BE2C (cell line): ENCODE measurements at places on chromosomes 12 and 14.
A peak's percentile ranks its signal among the peaks of the same experiment; 100 is the strongest.

GRCh38 chr12:101925361-101925760 lies 48.0 kb downstream of the DRAM1 start:
- no peak for DNase-seq

- DNase-seq: no peak
Observed at GRCh38 chr12:32264961-32265360, 134.4 kb upstream of the FGD4 start.

DNA sequence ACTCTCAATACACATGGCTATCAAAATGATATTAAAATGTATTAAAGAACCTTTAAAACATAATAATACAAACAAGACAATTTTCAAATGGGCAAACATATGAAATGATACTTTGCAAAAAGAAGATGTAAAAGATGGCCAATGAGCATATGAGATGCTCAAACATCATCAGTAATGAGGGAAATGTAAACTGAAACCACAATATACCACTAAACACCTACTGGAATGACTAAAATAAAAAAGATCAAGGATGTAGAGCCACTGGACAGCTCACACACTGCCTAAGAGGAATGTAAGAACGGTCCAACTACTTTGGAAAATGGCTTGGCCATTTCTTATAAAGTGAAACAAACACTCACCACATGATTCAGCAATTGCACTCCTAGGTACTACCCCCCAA lies 97.2 kb upstream of the BBS10 start:
- DNase-seq: no peak

DNA sequence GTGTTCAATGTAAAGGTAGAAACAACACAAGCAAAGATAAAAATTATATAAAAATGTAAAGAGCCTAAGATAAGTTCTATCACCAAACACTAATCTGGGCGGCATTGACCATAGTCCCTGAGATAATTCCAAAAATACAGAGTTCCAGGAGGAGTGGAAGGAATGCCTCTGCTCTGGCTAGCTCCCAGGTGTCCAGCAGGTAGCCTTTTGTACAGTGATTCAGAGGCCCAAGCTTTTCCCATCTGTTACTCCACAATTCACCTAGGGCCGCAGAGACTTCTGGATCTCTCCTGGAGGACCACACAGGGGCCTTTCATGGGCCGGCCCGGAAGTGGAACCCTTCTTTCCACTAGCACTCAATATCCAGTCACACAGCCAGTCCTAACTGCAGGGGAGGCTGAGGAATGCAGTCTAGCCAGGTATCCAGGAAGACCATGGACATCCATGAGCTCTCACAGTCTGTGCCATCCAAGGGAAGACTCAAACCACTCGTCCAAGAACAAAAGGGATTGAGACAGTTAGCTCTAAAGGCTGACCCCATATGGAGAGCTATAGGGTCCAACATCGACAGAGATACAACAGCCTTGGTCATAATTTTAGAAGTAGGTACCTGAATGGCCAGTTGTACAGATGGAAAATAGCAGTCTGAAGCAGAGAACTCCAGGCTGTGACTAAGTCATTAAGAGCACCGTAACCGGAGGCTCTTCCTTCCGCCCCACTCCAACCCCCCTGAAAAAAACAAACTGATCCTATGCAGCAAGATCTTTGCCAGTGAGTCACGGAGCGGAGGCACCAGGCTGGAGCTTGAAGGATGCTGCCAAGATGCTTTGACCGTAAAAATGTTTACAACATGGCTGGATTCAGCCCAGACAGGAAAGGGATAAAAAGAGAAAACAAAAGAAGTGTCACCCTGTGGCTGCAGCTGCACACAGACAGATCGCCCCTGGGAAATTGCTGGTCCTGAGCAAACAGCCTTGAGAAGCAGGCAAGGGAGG lies 204.8 kb downstream of the NUAK1 start:
- DNase-seq: no peak

DNA sequence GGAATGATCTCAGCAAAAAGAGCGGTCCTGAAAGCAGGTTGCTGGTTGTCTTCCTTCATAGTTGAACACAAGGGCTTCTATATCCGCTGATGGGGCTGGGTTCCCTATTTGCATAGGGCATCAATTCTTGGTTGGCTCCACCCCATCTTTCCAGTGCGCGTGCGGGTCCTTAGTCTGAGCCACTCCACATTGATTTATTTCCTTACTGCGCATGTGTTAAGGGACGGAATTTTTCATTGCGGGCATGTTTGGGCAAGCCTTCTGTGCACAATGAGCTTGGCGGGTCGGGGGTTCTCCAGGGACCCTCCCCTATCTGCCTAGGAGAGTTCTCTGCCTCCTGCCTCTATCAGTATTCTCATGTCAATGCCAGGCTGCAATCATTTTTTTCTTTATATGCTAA lies 21.2 kb upstream of the DLGAP5 start:
- DNase-seq: peak; percentile 41

DNA sequence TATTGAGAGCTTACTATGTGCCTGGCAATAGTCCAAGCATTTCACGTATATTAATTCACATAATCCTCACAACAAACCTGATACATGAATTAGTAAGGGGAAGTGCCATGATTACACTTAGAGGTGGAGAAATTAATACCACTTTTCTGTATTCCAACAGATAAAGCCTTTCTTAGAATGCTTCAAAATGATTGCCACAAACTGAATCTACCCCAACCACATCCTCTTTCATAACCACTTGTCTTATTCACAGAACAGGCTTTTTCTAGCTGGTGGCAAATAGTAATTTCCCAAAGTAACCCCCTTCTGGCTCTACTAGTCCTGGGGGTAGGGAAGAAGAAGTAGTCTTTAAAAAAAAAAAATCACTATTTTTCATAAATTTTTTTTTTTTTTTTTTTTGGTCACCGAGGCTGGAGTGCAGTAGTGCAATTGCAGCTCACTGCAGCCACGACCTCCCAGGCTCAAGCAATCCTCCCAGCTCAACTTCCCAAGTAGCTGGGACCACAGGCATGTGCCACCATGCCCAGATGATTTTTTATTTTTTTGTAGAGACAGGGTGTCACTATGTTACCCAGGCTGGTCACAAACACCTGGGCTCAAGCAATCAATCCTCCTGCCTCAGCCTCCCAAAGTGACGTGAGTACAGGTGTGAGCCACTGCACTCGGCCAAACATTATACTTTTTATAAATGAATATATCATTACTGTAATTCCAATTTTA lies 59.0 kb upstream of the ARID2 start:
- no peak for DNase-seq

- no peak for DNase-seq
Observed at GRCh38 chr12:41919048-41919447, 225.6 kb downstream of the GXYLT1 start.

- no peak for DNase-seq
Observed at GRCh38 chr12:47407463-47408129, 298.2 kb downstream of the RPAP3 start.

- DNase-seq: no peak
Observed at GRCh38 chr12:40325349-40325960, 100.7 kb downstream of the LRRK2 start.

DNA sequence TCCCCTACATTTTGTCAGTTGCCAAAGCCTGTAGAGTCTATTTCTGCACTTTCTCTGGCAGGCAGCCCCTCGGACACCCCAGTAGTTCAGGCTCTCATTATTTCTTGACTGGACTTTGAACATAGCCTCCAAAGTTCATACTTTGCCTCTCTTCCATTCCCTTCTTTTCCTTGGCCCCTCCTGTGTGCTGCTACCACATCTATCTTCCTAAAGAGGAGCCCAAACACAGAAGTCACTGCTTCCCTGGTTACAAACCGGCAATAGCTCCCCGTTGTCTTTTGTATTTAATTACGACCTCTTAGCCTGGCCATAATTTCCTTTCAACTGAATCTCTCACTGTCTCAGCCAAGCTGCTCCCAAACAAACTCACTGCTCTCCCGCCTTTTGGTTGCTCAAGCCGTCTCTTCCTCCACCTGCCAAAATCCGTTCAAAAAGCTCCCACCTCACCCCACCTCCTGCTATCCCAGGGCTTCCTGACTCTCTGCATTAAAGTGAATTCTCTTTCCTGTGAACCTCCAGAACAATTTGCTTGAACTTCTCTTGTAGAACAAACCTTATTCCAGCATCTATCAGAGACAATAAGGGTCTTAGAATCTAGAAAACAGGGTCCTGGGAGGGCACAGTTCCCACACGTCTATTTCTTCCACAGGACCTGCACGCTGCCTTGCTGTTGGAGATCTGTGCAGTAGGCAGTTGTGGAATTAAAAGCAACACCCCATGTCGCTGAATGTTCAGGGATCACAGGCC lies 46.9 kb downstream of the PRMT8 start:
- no peak for DNase-seq

- no peak for DNase-seq
Observed at GRCh38 chr12:113781415-113782198, 184.5 kb downstream of the RBM19 start.

DNA sequence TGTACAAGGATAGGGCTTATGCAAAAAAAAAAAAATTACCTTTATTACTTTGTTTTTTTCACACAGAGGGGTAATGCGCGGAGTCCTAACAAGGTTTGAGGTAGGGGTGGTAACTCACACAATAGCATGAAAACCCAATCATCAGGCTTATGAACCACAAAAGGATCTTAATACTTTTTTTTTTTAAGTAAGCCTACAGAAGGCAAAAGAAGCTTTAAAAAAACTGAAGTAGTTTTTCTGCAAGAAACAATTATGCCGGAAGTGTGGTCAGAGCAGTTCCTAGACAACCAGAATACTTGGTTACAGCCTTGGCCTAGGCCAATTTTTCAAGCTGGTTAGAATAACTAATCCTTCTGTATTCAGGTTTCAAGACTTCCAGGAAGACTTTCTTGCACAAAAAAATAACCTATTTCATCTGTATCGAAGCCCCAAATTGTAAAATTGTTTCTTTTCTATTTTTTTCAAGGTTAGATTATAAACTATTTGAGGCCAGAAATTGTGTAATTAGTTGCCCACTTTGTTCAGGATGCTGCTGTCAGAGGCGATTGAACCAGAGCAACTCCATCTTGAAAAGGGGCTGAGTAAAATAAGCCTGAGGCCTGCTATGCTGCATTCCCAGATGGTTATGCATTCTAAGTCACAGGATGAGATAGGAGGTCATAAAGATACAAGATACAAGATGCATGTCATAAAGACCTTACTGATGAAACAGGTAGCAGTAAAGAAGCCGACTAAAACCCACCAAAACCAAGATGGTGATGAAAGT lies 1.8 kb upstream of the GNS start:
- DNase-seq: no peak

- no peak for DNase-seq
Observed at GRCh38 chr14:59438195-59438647, 27.0 kb downstream of the GPR135 start.

- peak; percentile 18 for DNase-seq
Observed at GRCh38 chr12:63826006-63826585, 18.4 kb upstream of the SRGAP1 start.

DNA sequence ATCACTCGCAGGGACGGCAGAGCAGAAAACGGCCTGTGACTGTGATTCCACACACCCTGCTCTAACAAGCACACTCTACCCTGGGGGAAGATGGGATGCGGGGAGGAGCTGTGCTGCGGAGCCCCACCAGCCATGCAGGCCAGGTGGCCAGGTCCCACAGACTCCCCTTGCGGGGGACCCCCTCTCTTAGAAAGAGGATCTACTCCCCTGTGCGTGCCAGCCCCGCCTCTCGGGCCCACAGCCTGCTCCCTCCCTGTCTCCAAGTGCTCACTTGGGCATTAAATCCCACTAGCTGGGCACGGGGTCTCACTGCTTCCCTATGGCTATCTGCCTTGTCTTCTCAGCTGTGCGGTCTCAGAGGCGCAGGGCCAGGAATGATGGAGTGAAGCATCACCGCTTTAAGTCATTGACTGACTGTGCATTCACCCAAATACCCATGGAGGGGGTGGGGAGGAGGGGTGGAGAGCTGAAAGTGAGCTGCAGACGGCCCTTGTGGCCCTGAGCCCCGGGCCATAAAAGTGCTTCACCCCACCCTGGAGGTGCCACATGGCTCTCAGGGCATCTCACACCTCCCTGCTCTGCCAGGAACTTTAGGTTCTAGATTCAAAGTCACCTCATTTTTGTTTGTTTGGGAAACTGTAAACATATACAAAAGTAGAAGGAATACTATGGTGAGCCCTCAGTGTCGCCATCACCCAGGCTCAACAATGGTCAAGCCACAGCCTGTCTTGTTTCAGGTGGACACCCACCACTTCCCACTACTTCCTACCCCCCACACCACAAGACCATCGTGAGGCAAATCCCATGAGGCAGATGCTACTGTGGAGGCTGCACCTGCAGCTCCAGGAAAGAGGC lies 9.4 kb downstream of the STX2 start:
- DNase-seq: no peak

DNA sequence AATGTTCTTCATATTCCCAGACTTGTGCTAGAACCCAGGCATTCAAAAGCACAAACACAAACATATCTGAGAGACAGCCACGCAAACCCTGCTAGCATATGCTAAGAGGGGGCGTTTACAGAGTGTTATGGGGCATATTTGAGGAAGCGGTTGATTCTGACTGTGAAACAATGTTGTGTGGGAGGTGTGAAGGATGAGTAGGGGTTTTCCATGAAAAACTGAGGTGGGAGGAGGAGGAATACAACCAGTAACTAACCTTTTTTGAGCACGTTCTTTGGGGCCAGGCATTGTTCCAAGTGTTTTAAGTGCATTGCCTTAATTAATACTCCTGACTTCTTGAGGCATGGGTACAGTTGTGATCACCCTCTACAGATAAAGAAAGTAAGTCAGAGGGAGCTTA lies 499.5 kb downstream of the AACS start:
- DNase-seq: no peak

DNA sequence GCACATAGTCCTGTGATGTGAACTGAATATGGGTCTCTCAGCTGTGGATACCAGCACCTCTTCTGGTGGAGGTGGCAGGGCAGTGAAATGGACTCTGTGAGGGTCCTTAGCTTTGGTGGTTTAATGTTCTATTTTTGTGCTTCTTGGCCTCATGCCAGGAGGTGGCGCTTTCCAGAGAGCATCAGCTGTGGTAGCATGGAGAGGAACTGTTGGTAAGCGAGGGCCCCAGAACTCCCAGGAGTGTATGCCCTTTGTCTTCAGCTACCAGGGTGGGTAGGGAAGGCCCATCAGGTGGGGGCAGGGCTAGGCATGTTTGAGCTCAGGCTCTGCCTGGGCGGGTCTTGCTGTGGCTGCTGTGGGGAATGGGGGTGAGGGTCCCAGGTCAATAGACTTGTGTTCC lies 241.7 kb downstream of the AEBP2 start:
- peak; percentile 23 for DNase-seq
